ENCODE measurements at places on chromosomes 2 and 18.

- DNase-seq: no peak
Observed at GRCh38 chr2:179252423-179252822, 12.2 kb downstream of the SESTD1 start.

GRCh38 chr2:215431290-215431689, 4.6 kb downstream of the FN1 start:
- DNase-seq: no peak

DNA sequence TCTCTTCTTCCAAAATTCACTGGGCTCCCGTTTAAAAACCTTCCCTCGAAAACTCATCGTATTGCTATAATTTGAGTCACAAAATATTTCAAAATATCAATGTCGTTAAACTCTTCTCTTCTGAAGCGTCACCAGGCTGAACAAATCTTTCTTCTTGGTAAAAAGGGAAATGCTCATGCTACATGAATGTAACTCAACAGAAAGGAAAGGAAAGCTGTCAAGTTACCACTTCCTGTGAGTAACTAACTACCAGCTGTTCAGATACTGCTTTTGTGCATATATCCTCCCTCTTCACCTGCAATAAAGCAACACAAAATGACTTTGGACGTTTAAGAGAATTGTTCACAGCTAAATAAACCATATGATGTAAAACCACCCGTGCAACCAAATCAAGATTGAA, 95.4 kb downstream of the DOCK10 start:
- peak; percentile 75 for DNase-seq

- DNase-seq: no peak
Observed at GRCh38 chr2:28442328-28442727, 49.7 kb downstream of the FOSL2 start.

- no peak for DNase-seq
Observed at GRCh38 chr2:126908721-126909177, 10.1 kb downstream of the TEX51 start.

DNA sequence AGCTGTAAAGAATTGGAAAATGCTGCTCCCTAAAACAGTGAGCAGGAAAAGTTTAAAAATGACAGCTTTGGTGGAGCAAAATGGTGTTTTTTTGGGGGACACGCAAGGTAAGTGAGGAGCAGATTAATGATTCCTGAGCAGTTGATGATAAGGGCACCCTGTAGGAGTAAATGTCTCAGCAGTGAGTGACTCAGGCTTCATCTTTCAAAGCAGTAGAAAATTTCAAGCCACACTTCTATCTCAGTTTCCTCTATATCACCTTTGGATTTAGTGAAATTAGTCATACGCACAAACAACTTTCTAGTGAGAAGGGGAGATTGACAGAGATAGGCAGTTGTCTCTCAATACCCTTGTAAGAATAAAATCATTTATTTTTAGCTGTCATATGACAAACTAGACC, 709.0 kb upstream of the FAM98A start:
- no peak for DNase-seq

Data from pulmonary artery endothelial cell (primary cell).